ENCODE measurements at places on chromosomes 3 and 15.

DNA sequence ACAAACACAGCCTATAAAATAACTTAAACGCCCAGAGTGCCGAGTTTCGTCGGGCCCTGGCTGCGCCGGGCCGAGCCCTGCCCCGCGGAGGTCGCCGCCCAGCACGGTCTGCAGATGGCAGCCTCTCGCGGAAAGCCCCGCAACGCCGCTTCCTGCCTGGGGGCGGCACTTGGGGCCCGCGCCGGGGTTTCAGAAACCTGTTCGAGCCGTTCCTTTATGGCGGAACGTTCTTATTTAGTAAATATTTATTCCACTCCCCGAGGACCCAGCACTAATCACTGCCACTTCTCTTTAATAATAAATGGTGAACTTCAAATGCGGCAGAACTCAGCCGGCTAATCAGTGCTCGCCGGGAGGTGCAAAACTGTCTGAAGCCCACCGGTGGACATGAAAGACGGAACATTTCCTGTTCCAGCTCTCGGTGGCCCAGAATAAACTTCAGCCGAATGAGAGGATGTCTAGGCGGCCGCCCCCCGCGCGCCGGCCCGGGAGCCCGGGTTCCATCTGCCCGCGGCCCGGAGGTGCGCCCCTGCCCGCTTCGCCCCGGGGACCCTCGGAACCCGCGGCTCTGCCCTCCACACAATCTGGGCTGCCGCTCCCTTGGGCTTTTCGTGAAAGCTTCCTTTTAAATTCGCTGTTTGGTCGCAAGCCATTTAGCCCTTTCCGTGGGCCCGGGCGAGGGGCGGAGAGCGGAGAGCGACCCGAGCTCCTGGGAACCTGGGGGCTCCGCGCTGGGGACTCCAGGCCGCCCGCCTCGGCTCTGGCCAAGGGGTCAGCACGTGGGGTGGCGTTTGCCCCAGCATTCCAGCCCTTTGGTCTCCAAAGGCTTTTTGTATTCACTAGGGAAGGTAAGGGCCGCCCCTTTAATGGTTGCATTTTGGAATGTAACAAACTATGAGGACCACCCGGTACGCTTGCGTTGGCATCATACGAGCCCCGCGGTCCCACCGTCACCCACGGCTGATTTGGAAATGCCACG lies 110.8 kb upstream of the ATP11B start:
- peak; percentile 29 for DNase-seq

DNA sequence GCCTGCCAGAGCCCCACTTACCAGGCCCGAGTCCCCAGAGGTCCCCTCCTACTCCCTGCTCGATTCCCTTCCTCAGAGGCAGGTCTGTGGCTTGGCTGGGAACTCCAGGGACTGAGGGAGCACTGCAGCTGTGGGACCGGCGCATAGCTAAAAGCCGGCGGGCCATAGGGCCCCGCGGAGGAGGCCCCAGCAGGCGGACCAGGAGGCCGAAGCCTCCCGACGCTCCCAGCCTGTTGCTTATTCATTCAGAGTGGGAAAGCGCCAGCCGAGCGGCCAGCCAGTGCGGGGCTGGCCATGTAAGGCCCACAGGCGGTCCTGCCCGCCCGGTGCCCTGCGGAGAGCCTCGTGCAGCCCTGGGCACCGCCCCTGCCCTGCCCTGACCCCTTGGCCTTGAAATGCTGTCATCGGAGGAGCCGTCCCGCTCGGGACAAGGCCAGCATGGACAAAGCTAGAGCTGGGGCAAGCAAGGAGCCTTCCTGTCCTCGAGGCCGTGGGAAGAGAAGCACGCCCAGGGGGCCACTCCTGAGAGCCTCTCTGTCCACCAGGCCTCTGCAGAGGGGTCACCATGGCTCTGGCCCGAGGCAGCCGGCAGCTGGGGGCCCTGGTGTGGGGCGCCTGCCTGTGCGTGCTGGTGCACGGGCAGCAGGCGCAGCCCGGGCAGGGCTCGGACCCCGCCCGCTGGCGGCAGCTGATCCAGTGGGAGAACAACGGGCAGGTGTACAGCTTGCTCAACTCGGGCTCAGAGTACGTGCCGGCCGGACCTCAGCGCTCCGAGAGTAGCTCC lies at the start of gene LOXL1:
LOXL1 (plus strand) TSS at position 244 of the 784 bp plus-strand sequence; CDS start at position 566, 322 bp downstream.
- DNase-seq = no peak

- no peak for DNase-seq
These were observed 656 bp downstream of the SLMAP start for GRCh38 chr3:57756528-57757401.

DNA sequence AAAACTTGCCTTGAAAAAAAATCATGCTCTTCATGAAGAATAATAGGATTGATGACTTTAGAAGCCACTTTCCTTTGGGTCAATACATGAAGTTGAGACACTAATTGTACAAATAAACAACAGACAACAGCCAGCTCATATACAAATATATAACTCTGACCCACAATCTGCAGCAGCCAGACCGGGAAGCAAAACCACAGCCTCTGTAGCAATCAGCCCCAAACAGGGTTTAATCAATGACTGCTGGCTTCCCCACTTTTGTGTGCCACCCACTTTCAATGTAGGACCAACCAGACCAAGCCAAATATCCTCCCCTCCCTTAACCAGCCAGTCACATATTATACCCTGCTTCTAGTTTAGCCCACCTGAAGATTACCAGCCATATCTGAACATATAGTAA lies 39.0 kb downstream of the IFT57 start:
- DNase-seq = no peak

DNA sequence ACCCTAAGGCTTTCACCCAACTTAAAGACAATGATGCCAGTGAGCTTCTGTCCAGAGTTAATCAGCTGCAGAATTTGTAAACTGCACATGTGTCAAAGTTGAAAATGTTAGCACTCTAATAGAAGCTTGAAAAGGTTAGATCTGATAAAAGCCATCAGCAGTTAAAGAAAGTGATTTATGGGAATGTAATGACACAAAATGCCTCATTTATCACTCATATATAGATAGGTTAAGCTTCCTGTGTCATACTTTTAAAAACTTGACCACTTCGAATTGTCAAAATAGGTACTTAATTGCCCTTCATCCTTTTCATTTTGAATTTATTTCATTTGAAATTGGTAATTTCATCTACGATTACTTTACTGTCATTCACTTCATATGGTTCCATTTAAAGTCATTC lies 151.6 kb downstream of the CDIN1 start:
- DNase-seq = no peak

- no peak for DNase-seq
These were observed 579.8 kb upstream of the SUCLG2 start for GRCh38 chr3:68234076-68234780.
